HFFc6 (cell line): ENCODE measurements at places on chromosomes 11 and 22. TPM values are rescaled to one million over a fixed set of nuclear protein-coding genes. Genes with fewer than 3 reads are reported as not detected.

- DNase-seq, result no peak
Measured at GRCh38 chr11:24502425-24502824, 5.6 kb downstream of the LUZP2 start.

- DNase-seq, result no peak
Measured at GRCh38 chr11:102653744-102654291, 28.7 kb upstream of the MMP20 start.

DNA sequence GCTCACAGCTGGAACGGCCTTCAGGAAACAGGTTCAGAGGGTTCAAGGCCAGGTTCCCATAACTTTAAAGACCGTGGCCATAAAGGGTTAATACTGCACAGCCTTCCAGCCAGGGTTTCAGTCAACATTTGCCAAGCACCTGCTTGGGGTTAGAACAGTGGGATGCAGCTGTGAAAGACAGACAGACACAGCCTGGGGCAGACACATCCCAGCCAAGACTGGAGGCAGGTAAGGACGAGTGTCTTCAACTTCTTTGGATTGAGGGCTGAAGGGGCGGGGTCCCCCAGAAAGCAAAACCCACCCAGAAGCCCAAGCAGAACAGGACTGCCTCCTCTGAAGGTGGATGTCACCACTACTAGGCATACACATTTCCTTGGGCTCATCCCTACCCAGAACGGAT is 14.3 kb downstream of the ARFGAP2 start:
- DNase-seq, result no peak

GRCh38 chr11:112770487-112770886 is 190.7 kb upstream of the NCAM1 start:
- no peak for DNase-seq

GRCh38 chr22:38327396-38327795 is 10.2 kb upstream of the CSNK1E start:
- DNase-seq, result no peak

Gene HORMAD2
- total RNA-seq, result not detected in 2 replicates

Gene BTG4
- not detected in 3 replicates for total RNA-seq
